ENCODE measurements at places on chromosomes 3 and 15.

GRCh38 chr3:155995525-155996370 lies 124.6 kb upstream of the KCNAB1 start:
- peak; percentile 53 for DNase-seq

- no peak for DNase-seq
These were observed 58.2 kb downstream of the SNRK start for GRCh38 chr3:43344520-43344919.

GRCh38 chr3:156211583-156211982 lies 91.2 kb downstream of the KCNAB1 start:
- no peak for DNase-seq

- DNase-seq, result no peak
These were observed 324.6 kb upstream of the PLSCR5 start for GRCh38 chr3:146929696-146930095.

DNA sequence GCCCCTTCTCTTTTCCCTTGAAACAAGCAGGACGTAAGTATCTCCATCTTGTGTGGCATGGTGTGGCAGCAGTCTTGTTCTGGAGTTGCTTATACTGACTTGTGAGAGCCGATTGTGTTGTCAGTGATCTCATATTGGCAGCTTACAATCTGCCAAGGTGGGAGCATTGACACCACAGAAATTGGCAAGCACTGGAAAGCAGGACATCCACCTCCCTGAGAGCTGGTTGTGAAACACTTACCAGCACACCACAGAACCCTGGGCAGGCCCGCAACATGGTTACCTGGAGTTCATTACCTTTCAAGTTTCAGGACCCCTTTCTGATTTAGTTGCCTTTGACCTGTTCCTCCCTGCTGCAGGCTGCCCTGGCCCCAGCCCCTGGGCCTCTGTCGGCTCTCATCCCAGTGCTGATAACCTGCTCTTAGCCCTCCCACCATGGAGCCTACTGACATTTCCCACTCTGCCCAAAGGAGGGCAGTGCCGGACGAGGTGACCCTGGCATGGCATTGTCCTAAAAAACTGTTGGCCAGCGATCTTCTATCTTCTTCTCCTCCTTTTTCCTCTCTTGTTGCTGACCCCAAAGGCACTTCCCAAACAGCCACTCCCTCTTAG lies 10.6 kb upstream of the ATP2B2 start:
- no peak for DNase-seq

GRCh38 chr3:35707904-35708303 lies 68.6 kb downstream of the ARPP21 start:
- DNase-seq, result no peak

DNA sequence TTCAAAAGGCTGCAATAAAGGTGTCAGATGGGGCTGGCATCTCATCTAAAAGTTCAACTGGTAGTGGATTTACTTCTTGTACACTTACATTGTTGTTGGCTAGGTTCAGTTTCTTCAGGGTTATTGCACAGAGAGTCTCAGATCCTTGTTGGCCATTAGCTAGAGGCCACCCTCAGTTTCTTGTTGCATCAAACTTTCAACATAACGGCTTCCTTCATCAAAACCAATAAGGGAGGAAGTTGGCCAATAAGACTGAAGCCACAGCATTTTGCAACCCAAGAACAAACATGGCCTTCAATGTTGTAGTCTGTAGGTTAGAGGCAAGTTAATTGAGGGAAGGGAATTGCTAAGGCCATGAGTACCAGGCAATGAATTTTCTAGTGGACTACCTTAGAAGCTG lies 218.0 kb downstream of the ZBBX start:
- DNase-seq, result no peak

DNA sequence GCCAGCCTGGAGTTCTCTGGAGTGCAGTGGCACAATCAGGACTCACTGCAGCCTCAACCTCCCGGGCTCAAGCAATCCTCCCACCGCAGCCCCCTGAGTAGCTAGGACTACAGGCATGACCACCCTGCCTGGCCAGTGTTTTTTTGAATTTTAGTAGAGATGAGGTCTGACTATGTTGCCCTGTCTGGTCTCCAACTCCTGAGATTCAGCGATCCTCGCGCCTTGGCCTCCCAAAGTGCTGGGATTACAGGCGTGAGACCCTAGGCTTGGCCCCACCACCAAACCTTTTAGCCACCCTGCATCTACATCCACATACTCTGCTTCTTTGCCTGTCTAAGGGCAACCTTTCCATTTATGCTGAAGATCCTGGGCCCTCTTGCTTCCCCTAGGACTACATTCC lies 4.4 kb downstream of the NUSAP1 start:
- no peak for DNase-seq

- peak; percentile 3 for DNase-seq
These were observed 16.6 kb upstream of the AGTR1 start for GRCh38 chr3:148681080-148681479.

DNA sequence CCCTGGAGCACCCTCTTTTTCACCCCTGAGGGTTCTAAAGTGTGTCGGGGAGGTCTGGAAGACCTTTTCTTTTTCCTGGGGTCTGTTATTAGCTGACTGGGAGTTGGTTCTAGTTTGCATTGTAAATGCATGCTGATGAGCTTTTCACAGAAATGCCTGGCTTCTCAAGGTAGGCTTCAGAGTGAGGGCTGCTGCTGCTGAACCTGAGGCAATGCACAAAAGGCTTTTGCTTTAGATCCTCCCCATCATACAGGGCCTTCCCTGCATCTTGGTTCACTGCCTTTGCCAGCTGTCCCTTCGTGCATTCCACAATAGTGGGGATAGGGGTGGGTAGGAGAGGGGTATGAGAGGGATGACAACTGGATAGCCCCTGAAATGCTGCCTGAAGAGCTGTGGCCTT lies 46.6 kb downstream of the FAH start:
- DNase-seq, result no peak

- peak; percentile 46 for DNase-seq
These were observed 581.9 kb upstream of the ZNF717 start for GRCh38 chr3:76367281-76367680.

DNA sequence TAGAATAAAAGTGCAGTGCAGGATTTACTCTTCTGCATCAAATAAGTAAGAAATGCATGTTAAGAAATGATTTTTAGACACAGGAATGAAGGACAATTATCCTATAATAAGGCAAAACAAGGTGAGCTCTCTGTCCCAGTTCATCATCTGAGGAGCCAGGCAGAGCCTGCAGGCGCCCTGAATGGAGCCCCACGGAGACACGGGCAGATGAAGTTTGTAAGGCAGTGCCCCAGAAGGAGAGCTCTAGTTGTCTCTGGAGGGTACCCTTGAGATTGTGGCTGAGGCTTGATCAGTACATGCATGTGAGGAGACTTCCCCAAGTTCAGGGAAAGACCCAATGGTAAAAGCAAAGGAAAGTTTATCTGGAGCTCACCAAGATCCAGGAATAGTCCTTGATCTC lies 50.3 kb downstream of the ATP10A start:
- no peak for DNase-seq

- DNase-seq, result no peak
These were observed 120.8 kb downstream of the VPS8 start for GRCh38 chr3:184932777-184933176.

- no peak for DNase-seq
These were observed 22.1 kb downstream of the AMOTL2 start for GRCh38 chr3:134352031-134352671.

- no peak for DNase-seq
These were observed 59.3 kb upstream of the WNT7A start for GRCh38 chr3:13939206-13939605.

DNA sequence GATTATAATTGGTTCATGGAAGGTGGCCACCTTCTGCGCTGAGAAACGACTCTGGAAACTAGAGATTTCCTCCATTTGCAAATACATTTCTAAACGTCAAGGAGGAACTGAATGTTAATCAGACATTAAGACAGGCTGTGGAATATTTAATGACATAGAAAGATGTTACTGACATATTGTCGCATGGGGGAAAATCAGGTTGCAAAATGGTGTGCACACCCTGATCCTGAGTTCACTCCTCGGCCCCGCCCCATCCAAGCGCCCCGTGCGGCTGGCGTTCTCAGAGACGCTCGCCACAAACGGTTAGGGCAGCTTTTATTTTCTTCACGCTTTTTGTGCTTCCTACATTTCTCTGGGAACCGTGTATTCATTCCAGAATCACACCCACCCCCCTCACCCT lies 10.7 kb downstream of the H1-8 start:
- DNase-seq, result no peak

GRCh38 chr3:184380627-184381260 lies 890 bp downstream of the CHRD start:
- DNase-seq, result no peak

- no peak for DNase-seq
These were observed 102.1 kb downstream of the RFTN1 start for GRCh38 chr3:16411441-16411840.

GRCh38 chr3:122030381-122031122 lies 8.5 kb upstream of the ILDR1 start:
- DNase-seq, result no peak

DNA sequence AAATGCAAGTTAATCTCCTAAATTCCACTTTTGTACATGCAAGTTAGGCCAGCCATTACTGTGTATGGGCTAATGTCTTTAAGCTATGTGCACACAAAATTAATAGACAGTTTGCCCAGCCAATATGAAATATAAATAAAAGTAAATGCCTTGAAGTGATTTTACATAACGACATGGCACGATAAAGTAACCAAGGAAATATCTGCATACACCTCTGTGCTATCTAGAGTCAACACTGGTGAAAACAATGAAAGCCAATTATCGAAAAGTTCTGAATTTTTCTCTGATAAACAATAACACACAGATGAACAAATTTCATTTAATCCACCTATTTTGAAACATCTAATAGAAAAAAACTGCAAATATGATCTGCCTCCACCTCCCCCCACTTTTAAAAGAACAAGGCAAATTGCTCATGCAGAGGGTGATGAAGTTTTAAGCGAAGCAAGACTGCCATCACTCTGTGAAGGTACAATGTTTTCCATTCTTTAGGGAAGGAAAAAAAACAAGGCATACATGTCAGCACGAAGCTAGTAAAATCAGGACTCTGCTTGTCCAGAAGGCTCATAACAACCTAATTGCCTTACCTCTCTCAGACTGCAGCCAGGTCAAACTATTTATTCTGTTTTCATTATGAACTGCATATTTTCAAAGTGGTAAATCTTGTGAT lies 317.7 kb downstream of the MECOM start:
- no peak for DNase-seq

DNA sequence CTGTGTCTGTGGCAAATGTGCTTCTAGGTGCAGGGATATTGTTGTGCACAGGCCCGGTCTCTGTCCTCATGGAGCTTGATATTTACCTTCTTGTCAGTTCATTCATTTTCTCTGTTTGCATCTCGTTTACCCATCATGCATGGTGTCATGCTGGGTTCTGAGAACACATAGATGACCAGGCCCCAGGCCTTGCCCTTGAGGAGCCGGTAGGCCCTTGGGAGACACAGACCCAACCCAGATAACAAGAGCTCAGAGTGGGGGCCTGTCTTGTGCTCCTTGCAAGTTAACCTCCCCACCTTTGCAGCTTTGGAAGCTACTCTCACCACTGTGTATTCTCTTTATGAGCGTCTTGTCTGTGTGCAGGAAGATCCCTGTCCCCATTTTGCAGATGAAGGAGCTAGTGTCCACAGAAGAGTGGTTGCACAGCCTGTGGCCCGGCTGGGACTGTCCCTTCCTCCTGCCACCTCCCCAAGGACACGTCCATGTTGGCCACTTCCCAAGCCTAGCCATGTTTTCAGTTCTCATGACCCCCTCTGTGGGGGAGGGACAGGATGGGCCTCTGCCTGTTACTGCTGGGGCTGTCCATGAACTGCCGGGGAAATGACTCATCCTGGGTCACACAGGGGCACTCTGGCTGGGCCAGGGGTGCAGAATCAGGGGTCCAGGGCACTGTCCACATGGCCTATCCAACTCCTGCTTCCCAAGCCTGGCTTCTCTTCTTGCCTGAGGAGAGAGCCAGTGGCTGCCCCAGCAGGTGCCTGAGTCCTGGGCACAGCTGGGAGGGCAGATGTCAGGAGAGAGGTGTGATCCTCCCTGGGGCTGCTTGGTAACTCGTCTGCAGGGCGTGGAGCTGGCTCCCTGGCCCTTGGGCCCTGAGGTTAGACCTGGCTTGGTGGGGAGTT lies 3.4 kb downstream of the SNX33 start:
- peak; percentile 31 for DNase-seq

GRCh38 chr3:158789592-158789991 lies 12.3 kb upstream of the MFSD1 start:
- peak; percentile 54 for DNase-seq

DNA sequence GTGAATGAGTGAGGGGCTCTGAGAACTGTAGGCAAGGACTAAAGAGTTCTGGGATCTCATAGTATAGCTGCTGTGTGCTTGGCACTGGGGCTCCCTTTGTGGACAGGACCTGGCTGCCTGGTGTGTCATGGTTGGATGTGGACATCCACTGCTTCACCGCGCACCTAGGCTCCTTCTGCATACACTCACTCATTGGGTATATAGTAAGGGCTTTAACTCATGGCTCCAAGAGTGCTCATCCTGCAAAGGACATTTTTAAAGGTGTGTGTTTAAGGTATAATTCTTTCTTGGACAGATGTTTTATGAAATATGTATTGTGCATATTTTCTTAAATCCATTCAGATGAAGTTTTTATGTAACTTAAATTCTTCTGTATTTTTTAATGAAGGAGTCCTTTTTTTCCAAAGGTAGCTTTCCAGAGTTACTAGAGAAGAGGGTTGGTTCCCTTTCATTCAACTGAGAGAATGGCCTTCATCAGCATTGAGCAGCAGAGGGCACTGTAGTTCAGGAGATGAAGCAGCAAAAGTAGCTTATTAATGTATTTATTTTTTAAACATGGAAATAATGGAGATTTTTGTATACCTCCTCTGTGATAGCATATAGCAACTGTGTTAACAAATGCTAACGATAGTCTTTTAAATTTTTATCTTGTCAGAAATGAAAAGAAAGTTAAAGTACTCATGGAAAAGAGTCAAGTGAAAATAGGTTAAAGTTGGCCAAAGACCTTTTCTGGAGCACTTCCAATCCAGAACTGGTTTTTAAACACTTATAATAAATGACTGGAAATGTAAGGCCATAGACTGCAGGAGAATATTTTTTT lies 25.2 kb downstream of the OXNAD1 start:
- DNase-seq, result peak; percentile 60

DNA sequence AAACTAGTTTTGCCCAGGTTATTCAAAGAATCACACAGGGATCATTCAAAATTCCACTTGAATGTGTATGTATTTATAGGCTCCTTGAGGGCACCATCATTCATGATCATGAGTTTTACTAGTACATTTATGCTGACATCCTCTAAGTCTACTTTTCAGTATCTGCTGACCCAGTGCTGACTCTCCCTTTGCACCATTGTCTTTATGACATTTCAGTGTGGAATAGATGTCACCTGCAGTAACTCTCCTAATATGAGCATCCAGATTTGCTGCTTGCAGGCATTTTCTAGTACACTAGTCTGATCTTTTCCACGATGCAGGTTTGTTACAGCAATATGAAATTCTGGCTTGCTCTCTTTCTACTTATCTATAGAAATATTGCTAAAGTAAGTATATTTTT lies 1603.5 kb downstream of the SI start:
- no peak for DNase-seq

DNA sequence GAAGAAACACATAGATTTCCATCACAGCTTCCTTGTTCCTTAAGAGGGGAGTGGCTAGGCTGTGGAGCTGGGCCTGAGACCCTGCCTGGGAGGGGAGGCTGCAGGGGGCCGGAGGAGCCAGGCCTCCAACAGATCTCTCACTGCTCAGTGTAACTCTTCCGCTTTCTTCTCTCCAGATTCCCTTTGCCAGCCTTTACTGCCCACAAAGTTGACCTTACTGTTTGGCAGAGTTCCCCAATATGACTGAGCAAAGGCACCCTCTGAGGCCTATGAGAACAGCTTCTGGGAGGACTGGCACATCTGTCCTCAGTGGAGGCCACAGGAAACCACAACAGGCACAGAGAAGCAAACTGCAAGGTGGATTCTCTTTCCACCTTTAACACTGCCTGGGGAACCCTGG lies 38.1 kb downstream of the SLCO2A1 start:
- peak; percentile 28 for DNase-seq
